ENCODE measurements at places on chromosomes 6 and 20.

GRCh38 chr6:74134327-74134726, 438.3 kb downstream of the CD109 start:
- no peak for DNase-seq

DNA sequence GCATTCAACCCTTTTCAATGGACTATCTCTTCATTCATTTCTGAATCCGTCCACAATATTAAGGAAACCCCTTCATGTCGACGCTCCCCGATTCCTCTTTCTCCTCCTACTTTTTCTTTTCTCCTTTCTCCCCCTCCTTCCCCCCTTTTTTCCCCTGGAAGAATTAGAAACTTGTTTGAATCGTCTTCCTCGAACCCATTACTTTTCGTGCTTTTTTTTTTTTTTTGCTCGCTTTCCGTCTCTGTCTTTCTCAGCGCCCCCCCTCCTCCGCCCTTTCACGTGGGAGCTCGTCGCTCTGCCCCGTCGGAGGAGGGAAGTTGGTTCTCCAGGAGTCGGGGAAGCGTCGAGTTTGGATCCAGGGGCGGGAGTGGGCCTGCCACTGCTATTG, 2.3 kb upstream of the NKX2-2 start:
- no peak for DNase-seq

GRCh38 chr6:5968817-5969734, 37.6 kb downstream of the NRN1 start:
- no peak for DNase-seq

DNA sequence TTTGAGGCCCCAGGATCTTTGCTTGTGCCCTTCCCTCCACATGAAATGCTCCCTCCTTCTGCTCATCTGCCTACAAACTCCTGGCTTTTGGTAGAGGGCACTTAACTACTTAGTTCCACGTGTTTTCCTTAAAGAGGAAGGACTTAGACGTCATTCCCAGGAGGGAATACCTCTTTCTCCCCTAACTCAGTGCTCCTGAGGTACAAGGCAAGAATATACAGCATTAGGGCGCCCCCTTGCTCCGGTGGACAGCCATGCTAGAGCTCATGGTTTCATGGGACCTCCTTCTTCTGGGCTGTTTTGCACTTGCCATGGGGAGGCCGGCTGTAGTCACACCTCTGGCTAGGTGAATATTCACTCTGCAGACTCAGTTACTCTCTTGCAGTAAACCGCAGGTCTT, 93.8 kb upstream of the LY86 start:
- no peak for DNase-seq

- no peak for DNase-seq
Observed at GRCh38 chr20:14741616-14742015, 404.2 kb upstream of the FLRT3 start.

DNA sequence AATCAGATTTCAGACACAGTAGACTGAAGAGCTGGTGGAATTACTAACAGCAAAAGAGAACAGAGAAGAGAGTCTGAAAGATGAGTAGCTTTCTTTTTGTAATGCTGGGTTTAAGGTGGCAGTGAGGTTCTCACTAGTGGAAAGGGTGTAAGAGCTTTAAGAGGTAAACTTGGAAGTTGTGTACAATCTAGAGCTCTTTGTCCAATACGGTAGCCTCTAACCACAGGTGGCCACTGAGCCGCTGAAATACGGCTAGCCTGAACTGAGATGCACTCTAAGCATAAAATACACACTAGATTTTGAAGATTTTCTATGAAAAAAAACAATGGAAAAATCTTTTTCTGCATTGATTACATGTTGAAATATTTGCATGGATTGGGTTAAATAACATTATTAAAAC, 4.0 kb downstream of the ELOVL2 start:
- DNase-seq: no peak

DNA sequence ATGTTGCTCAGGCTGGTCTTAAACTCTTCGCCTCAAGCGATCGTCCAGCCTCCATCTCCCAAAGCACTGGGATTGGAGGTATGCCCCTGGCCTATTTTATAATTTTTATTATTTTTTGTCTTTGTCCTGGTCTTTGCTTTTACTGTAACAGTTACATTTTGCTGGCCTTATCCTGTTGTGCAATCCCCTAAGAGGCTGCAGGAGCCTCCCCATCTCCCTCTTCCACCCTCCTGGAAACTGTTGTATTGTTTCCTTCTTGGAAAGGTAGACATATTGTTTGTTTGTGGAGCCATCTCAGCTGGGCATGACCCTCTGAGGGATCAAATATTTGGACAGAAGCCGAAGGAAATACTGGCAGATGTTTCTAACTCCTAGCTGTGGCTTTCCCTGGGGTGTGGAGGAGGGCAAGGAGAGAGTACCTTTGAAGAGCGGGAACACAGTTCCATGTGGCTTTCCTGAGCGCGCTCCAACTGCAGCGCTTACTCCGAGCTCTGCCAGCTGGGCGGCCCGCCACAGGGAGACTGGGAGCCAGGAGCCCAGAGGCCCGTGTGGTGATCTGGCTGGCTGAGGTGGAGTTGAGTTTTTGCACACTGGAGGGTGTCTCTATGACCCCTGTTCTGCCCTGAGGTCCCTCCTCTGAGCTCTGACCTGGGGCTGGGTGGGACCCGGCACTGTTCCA, 4.9 kb downstream of the MAPK13 start:
- DNase-seq: no peak

DNA sequence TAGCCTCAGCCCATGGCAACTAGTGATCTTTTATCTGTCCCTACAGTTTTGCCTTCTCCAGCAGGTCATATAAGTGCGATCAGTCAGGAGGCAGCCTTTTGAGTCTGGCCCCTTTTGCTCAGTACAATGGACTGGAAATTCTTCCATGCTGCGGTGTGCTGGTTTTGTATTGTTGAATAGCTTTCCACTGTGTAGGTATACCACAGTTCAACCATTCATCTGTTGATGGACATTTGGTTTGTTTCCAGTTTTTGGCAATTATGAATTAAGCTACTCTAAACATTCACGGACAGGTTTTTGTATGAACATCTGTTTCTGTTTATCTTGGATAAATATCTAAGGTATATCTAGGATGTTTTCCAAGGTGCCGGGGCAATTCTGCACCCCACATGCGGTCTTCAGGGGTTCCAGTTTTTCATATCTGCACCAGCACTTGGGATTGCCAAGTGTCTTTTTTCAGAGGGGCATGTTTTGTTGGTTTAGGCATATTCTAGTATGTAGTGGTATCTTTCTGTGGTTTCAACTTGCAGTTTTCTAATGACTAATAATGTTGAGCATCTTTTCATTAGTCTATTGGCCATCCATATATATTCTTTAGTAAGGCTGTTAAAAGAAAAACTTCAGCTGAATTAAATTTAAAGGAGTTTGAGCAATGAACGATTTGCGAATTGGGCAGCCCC, 141.0 kb downstream of the TFAP2C start:
- DNase-seq: no peak

GRCh38 chr6:116290799-116291198, 11.1 kb upstream of the TSPYL1 start:
- no peak for DNase-seq

- DNase-seq: no peak
Observed at GRCh38 chr20:59993736-59994430, 35.7 kb downstream of the CDH26 start.

GRCh38 chr6:41189967-41190366, 11.0 kb downstream of the TREML2 start:
- DNase-seq: no peak

DNA sequence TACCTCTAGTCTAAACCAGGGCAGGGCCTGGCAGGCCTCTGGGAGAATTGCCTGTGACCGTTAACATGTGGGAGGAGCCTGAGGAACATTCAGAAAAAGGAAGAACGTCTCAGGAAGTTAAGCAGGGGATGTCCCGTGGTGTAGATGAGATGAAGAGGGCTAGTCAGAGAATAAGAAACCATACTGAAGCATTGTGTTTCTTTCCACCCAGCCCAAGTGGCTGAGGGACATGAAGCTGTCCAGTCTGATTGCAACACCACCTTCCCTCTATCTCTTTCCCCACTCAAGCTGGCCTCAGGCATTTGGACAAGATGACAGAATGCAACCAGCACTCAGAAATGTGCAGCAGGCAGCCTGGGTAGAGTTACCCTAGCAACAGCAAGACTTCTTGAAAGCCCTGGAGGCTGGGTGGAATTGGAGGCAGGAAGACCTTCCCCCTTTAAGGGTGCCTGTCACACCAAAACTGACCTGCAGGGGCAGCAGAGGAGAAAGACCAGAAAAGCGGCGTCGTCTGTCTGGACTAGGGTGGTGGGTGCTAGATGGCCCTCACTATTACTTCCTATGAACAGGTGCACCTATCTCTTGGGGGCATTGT, 186.1 kb downstream of the UNC5CL start:
- no peak for DNase-seq

- no peak for DNase-seq
Observed at GRCh38 chr20:17614812-17615644, 45.2 kb downstream of the DSTN start.

DNA sequence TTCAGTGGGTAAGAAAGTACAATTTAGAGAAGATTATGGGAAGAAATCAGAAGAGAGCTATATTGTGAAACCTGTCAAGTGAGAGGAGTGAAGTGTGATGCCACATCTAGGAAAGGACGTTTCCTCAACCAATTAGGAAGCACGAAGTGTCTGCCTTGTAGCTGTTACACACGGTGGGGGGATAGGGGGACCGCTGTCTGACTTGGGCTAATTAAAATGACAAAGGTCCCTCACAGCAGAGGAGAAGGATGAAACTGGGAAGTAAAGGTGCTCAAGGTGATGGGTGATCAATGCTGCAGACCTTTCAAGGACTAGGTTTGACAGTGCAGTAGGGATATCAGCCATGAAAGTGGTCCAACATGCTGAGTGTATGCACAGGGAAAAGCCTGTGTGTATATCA, 181.1 kb upstream of the PRSS16 start:
- peak; percentile 1 for DNase-seq

DNA sequence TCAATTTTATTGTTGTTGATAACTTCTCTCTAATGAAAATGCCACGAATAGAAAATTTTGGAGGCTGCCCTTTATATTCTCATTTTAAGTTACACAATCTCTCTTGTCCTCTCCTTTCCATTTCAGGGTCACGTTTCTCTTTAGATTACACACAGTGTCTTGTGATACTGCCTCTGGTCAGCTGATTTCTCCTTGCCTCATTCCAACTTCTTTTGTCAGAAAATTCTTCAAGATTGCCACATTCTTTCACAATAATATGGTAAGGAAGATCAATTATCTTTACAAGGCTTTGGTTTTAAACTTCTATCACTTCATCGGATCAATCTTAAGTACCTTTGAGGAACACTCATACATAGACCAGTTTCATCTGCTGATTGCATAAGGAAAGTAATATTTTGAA, 370.3 kb downstream of the RFPL4B start:
- DNase-seq: no peak

DNA sequence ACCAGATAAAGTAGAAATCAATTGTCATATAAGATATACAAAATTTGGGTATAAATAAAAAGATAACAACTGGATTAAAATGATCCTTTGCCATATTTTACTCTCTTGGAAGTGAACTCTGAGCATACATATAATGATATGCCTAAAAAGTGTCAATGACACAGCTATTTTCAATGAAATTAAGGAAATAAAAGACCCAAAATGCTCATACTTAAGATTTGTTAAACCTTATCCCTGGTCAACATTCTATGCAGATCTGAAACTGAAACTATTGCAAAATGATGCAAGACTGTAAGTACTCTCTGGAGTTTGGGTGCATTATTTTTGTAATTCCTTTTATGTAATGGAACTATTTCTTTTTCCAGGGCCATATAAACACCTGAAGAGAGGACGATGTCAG, 119.0 kb upstream of the SGK1 start:
- no peak for DNase-seq

GRCh38 chr6:153489479-153489878, 358.4 kb upstream of the RGS17 start:
- no peak for DNase-seq

- no peak for DNase-seq
Observed at GRCh38 chr6:155419161-155419560, 36.5 kb downstream of the NOX3 start.

- no peak for DNase-seq
Observed at GRCh38 chr6:26660000-26660361, 435 bp upstream of the ZNF322 start.

- no peak for DNase-seq
Observed at GRCh38 chr6:28922004-28922820, 1.6 kb downstream of the TRIM27 start.

GRCh38 chr20:61771805-61772350, 293.8 kb downstream of the TAF4 start:
- no peak for DNase-seq

Data from hypothalamus (tissue), 51 donors.